ENCODE measurements at places on chromosomes 12 and 14.

- no peak for DNase-seq
Measured at GRCh38 chr12:68959143-68959858, 26.3 kb upstream of the CPM start.

DNA sequence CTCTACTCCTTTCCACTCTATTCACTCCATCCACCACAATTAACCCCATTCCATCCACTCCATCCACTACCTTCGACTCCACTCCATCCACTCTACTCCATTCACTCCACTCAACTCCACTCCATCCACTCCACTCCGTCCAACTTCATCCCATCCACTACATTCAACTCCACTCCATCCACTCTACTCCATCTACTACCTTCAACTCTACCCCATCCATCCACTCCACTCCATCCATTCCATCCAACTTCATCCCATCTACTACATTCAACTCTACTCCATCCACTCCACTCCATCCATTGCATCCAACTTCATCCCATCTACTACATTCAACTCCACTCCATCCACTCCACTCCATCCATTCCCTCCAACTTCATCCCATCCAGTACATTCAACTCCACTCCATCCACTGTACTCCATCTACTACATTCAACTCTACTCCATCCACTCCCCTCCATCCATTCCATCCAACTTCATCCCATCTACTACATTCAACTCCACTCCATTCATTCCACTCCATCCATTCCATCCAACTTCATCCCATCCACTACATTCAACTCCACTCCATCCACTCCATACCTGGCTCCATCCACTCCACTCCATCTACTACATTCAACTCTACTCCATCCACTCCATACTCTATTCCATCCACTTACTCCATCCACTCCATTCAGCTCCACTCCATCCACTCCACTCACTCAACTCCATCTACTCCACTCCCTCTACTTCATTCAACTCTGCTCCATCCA is 16.4 kb downstream of the HNF1A start:
- DNase-seq = no peak

DNA sequence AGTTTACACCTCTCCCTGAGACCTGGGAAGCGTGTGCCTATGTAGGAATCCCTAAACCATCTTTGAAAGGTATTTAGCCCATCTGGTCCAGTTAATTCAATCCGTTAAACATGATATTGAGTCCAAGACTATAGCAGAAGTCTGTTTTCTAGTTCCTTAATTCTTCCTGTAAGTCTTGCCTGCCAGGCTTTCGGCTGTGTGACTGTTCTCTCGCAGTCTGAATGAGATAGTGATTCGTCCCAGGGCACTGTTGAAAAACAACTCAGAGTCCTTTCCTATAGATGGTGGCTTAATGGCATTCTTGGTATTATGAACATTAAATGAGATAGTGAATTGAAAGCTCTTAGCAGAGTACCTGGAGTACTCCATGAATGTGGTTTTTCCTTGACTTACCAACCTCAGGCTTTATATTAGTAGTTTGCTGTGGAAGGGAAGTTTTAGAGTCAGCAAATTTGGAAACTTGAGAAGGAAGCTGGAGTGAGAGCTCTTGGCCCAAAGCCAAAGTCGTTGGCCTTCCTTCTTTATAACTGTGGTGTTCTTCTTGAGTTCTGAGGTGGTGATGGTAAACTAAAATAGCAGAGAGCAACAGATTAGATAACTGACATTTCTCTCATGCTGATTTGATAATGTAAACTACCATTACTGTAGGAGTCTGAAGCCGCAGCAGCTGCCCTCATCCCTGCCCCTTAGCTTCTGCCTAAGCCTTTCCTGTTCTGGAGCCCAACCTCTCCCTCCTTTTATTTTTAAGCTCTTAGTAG is 76.5 kb downstream of the TGFB3 start:
- no peak for DNase-seq

- no peak for DNase-seq
Measured at GRCh38 chr12:105400227-105400626, 69.7 kb downstream of the C12orf75 start.

DNA sequence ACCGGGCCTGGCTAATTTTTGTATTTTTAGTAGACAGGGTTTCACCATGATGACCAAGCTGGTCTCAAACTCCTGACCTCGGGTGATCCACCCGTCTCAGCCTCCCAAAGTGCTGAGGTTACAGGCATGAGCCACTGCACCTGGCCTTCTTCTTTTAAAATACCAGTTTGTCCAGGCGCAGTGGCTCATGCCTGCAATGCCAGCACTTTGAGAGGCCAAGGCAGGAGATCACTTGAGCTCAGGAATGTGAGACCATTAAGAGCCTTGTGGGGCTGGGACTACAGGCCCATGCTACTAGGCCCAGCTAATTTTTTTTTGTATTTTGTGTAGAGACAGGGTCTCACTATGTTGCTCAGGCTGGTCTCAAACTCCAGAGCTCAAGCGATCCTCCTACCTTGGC is 8.1 kb upstream of the PEBP1 start:
- DNase-seq = no peak

GRCh38 chr12:90970911-90971310 is 15.9 kb upstream of the CCER1 start:
- DNase-seq = no peak

GRCh38 chr12:40107803-40108620 is 2.1 kb upstream of the SLC2A13 start:
- DNase-seq = no peak

DNA sequence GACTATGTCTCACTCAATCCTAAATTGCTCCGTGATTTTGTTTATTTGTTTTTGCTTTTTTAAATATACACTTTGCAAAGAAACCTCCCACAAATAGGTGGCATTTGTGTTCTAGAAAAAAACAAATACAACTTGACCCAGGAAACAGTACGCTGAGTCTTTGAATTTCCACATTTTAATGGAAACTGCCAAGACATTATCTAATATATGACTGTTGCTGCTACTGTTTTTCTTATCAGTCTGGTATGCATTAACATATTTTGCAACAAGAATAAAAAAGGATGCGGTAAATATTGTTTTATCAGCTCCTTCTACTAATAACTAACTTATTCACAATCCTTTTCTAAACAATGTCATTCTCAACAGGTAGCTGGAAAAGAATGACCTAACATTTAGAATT is 187.4 kb downstream of the LRIG3 start:
- DNase-seq = no peak

- DNase-seq = no peak
Measured at GRCh38 chr14:75479770-75480600, 42.3 kb upstream of the BATF start.

GRCh38 chr12:72179841-72180240 is 92.3 kb upstream of the TRHDE start:
- no peak for DNase-seq

DNA sequence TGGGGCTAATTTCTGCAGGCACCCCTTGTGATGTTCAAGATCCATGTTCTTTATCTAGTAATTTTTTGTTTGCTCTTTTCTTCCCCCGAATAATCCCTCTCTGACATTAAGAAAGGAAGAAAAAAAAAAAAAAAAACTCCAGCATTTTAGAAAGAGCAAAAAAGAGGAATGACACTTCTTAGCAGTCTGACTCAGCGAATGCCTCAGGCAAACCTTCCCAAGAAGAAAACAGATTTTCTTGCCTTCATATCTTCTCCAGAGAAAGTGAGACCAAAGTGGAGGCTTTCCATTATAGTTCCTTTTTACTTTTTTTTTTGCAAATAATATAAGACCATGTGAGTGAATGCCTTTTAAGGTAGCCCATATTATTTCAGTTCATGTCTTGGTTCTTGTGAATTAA is 479.0 kb upstream of the SYT1 start:
- DNase-seq = no peak

- no peak for DNase-seq
Measured at GRCh38 chr14:103688441-103688840, 26.8 kb downstream of the XRCC3 start.

GRCh38 chr12:7064516-7064915 is 4.0 kb downstream of the C1S start:
- no peak for DNase-seq

DNA sequence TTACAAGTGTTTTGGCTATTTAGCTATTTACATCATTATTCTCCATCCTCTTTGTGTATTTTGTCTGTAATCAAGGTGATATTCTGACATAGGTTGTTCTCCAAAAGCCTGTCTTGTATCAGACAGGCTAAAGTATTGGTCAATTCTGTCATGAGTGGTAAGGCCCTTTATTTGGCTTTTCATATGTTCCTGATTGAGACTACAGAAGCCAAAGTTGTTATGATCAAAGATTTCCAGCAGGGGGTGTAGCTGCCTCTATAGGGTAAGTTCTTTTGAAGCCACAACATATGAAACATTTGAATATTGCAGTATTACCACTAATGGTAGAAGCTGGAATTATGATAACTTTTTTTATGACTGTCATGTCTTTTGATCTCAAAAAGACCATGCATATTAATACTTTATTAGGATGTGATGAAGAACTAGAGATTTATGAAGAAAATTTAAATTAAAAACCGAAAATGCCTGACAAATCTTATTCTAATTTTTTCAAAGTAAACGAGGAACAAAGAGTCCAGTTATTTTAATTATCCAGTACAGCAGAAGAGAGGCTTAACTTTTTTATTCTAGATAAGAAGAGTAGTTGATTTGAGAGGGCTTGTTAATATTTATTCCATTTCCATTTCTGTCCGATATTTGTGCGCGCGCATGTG is 3.4 kb upstream of the ARHGAP5 start:
- peak; percentile 43 for DNase-seq

- no peak for DNase-seq
Measured at GRCh38 chr14:38137005-38137404, 70.7 kb upstream of the SSTR1 start.

DNA sequence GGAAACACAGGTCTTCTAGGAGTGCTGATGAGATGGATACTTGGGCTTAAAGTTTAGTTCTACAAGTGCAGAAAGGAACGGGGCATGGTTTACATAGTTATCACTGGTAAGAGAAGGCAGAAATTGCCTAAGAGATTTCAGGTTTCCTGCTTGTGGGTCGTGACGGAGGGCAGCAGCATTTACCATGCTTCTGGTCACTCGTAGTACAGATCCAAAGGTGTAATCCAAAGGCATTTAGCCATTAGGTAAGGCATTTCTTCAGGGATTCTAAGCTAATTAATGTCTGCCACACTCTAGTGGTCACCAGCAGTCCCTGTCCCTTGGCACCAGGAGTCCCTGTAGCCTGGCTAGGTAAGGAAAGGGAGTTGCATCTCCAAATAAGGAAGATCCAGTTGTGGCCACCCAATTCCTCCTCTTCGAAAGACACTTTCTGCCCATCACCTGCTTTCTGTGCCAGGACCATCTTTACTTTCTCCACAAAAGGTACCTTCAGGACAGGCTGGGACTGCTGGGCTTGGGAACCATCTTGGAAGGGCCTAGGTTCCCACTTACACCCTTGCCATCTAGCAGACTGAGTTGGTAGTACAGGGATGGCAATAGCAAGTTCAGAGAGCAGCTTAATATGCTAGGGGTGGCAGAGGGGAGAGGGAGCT is 1.5 kb downstream of the GSTZ1 start:
- no peak for DNase-seq

GRCh38 chr14:64990939-64991338 is 4.2 kb downstream of the FNTB start:
- no peak for DNase-seq

DNA sequence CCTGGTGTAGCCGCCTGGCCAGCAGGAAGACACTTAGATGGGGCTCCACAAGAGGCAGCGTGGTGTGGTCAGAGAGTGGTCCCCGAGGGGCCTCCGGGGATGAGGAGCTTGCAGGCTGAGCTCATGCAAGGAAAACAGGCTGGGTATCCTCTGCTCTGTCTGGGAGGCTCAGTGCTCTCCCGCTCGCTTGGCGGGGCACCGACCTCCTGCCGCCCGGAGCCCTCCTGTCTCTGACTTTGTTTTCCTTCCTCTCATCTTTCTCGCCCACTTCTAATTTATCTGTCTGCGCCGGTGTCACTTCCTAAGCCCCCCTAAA is 31.3 kb upstream of the DLK1 start:
- no peak for DNase-seq

DNA sequence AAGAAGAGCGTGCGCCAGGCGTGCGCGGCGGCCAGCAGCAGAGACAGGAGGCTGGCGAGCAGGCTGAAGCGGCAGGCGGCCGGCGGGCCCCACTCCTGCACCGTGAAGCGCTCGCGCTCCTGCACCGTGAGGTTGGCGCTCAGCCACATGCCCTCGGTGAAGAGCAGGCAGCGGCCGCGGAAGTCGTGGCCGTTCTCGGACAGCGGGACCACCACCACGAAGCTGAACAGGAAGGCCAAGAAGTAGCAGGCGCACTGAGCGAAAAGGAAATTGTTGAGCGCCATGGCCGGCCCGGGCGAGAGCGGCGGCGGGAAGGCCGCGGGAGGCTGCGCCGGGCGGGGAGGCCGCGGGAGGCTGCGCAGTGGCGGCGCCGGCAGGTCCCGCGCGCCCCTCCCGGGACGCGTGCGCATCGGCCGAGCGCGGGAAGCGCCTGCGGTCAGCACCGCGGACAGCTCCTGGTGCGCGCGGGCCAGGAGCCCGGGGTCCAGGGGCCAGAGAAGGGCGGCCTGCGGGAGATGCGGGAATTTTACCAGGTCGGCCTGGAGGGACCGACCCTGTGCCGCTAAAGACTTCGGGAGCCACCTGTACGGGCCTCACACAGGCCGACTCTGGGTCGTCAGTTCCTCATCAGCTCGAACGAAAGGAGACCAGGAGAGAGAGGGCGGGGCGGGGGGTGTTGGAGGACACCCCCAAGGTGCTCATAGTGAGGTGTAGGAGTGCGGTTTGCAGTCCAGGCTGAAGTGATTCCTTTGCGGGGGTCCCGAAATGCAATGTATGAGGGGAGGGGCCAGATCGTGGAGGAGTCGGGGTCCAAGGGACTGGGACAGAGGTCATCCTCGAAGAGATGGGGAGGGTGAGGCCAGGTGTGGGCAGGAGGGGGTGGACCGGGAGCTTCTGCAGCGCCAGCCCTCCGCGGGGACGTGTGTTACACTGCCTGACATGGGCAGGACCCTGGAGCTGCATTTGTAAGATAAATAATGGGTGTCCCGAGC is at the start of gene TMEM179:
TMEM179 (minus strand) TSS at position 315 of the 992 bp plus-strand sequence; CDS start at position 284, 31 bp downstream.
- DNase-seq = no peak

- DNase-seq = no peak
Measured at GRCh38 chr12:65500091-65500900, 221.8 kb downstream of the MSRB3 start.

DNA sequence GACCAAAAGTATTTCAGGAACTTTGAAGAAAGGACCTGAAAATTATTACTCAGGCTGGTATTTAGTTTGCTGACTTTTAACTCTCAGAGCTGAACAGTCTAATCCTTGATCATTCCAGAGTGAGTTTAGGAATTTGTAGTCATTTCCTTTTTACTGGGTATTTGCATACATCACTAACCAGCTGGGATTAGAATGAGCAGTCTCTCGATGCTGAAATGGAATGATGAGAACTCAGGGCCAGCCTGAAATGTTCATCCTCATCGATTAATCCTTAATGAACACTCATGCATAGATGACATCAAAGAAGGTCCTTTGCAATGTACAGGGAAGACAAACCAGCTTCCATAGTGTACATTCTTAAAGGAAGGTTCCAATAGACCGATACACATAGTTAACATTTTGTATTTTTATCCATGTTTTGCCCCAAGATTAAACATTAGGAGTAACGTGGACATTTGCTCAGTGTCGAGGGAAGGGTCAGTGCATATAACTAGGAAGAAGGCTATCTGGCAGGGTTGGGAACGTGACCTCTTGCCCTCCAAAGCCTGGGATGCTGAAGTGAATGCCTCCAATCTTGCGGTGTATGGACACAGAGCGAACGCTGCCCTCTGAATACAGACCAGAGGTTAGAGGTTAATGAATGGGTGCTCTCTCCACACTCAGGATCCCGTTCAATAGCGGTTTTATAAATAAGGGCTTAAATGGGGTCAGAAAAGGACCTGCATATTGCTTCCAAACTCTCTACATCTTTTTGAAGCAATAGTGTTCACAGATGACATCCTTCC is 14.5 kb downstream of the FBXL14 start:
- DNase-seq = no peak

GRCh38 chr12:49969651-49970429 is 2.9 kb upstream of the AQP6 start:
- no peak for DNase-seq
